ENCODE measurements at places on chromosomes 5 and 9.

DNA sequence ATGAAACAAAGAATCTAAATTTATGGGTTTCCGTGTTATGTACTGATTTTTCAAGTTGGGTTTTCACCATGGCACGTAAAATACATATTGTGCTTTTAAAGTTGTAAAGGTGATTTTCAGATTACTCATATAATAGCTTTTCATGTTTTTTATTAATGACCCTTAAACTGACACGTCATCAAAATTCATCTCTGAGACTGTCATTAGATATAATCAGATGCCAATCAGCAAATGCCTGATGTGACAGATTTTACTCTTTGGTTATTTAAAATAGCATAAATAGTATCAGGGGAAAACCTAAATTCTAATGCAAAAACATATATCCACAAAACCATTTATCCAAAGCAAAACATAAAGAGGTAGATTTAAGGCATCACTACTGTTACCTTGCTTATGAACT is 11.0 kb downstream of the RFX3 start:
- DNase-seq, result no peak

GRCh38 chr5:20617841-20618240 is 629.8 kb upstream of the CDH18 start:
- no peak for DNase-seq

DNA sequence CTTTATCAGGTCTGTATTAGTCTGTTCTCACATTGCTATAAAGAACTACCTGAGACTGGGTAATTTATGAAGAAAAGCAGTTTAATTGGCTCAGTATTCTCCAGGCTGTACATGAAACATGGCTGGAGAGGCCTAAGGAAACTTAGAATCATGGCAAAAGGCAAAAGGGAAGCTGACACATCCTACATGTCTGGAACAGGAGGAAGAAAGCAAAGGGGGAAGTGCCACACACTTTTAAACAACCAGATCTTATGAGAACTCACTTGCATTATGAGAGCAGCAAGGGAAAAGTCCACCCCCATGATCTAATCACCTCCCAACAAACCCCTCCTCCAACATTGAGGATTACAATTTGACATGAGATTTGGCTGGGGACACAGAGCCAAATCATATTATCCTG is 132.1 kb downstream of the PCSK1 start:
- no peak for DNase-seq

- no peak for DNase-seq
Observed at GRCh38 chr9:20319241-20319640, 303.1 kb downstream of the MLLT3 start.

- DNase-seq, result no peak
Observed at GRCh38 chr5:42666869-42667268, 89.7 kb upstream of the CCDC152 start.

- DNase-seq, result no peak
Observed at GRCh38 chr9:87140605-87141109, 193.4 kb upstream of the GAS1 start.

DNA sequence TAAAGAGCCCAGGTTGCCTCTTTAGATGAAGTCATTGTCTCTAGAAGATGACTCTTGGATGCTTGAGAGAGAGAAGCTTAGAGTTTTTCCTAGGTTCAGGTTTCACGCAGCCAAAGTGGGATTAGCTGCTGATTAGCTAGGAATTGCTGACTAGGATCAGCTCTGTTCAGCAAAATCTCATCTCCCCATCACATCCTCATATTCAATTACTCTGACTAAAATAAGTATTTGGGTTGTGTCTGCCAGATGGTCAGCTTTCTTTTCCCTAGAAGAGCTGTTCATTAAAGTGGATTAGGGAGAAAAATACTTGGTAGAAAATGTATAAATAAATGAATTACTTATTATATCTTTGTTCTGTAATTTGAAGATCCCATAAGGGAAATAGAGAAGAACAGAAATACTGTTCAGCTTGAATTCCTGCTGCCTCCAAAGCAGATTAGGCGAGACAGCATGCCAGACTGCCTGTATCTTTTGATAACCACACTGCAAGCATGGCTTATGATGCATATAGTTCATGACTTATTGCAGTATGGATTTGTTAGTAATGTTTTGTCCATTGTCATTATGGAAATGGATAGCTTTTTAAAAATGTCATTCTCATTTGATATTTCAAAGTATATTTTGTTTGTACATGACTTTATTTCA is 184.8 kb upstream of the CD180 start:
- no peak for DNase-seq

DNA sequence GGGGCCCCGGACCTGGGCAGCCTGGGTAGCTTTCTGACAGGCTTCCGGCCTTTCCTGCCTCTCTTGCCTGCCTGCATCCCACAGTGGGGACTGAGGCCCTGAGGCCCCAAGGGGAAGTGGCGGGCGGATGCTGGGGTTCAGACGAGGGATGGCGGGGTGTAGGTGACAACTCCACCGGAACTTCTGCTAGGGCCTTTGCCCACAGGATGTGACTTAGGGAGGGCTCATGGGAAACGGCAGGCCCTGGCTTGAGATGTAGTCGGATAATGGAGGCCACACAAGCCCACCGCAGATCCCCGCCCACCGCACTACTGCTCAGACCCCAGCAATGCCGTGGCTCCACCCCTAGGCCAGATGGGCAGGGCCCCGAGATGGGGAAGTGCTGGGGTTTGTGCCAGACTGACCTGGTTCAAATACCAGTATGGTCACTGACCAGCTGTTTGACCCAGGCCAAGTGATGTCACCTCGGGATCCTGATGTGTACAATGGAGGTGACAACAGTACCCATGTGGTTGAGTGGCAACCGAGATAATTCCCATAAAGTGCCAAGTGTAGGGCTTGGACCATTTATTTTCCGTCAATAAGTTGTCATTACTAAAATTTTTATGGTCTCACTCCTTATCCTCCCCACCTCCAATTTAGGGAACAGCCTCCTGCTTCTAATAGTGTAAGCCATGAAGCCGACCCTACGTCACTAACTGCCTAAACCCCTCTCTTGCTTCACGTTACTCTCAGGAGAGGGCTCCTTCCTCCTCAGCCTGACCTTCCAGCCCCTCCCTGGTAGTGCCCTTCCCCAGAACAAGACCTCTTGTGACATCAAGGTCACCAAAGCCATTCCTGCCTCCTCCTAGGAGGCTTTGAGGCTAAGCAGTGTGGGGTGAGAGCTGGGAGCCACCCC is 2.5 kb upstream of the CDK9 start:
- peak; percentile 48 for DNase-seq

GRCh38 chr5:160064417-160064810 is 54.8 kb downstream of the PWWP2A start:
- no peak for DNase-seq

GRCh38 chr5:60843386-60843935 is 608 bp downstream of the ELOVL7 start:
- no peak for DNase-seq

DNA sequence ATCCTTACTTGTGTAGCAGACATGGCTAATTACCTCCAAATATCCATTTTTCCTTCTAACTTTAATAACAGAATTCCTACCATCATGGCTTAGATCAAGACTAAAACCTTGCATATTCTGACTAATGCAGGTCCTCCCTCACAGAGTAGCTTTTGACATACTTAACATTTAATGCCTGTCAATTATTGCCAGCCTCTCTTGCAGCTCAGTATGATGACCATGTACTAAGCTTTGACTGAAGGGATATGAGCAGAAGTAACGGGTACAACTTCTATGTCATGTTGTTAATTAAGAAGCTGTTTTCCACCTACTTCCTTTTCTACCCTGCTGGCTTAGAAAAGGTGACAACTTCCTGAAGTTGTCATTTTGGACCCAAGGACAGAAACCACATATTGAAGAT is 533.4 kb downstream of the PSAT1 start:
- DNase-seq, result no peak

DNA sequence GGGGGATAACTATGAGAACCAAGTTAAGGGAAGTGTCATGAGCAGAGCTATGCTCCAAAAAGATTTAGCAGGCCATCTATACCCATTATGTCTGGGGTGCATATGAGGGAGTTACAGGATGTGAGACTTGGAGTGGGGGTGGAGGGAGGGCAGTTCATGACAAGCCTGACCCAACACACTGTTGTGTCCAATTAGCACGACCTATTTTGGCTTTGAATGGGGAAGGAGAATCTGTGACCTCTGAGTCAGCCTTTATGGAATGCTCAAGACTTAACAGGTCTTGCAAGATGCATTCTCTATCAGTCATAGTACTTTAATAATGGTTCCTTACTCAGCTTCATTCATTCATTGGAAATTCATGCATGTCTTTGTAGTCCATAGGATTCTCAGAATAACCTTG is 71.7 kb downstream of the GRIA1 start:
- DNase-seq, result no peak

DNA sequence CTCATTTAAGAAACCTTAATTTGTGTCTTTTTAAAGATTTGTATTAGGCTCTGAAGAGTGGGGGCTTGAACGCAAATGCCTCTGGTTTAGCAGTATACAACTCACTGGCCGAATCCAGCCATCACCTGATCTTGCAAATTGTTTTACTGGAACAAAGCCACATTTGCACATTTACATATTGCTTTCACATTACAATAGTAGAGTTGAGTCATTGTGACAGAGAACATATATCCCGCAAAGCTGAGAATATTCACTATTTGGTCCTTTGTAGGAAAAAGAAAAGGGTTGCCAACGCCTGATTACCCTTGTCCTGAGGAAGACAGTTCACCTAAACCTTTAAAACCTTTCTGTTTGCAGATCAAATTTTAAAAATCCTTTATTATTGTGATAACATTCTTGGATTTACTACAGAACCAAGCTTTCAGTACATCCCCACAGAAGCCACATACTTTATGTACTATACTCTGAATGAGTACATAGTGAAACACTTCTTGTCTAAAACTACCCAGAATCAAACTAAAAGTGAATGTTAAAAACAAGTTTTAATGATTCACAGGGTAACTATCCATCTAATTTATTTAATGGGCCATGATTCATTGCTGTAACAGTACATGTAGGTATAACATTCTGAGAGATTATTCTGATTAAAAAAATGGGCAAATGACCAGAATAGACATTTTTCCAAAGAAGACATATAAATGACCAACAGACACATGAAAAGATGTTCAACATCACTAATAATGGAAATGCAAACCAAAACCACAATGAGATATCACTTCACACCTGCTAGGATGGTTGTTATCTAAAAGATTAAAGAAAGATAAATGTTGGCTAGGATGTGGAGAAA is 161.0 kb downstream of the SLC25A46 start:
- DNase-seq, result no peak

- DNase-seq, result no peak
Observed at GRCh38 chr5:118439831-118440230, 548.5 kb downstream of the DTWD2 start.
